IMR-90 (cell line): ENCODE measurements at places on chromosomes 2 and 18. TPM values are rescaled to one million over a fixed set of nuclear protein-coding genes. Genes with fewer than 3 reads are reported as not detected.

Gene SLC11A1
- under 0.01 TPM in 2 replicates for total RNA-seq

Gene MC4R
- 0.18 and 0.28 TPM in 2 replicates for total RNA-seq

Gene MBD5
- total RNA-seq = 14.2 and 17.5 TPM in 2 replicates

Gene REG3G
- total RNA-seq = not detected in 2 replicates

Gene RELCH
- 45.5 and 52.5 TPM in 2 replicates for total RNA-seq

Gene CAPN14
- under 0.01 TPM in 2 replicates for total RNA-seq

Gene DES
- total RNA-seq = 3.3 and 4.3 TPM in 2 replicates

Gene NOL4
- not detected in 2 replicates for total RNA-seq

Gene SLC30A3
- total RNA-seq = under 0.01 TPM in 1 of 2 replicates, not detected in the other

Gene ASTL
- total RNA-seq = not detected in 2 replicates

Gene CTDSP1
- 17.5 and 19.7 TPM in 2 replicates for total RNA-seq

Gene ARHGAP15
- total RNA-seq = not detected in 2 replicates

Gene SMYD1
- not detected in 2 replicates for total RNA-seq

Gene SMC6
- 10.4 and 18.3 TPM in 2 replicates for total RNA-seq

Gene CAMKMT
- total RNA-seq = 6.7 and 6.8 TPM in 2 replicates
